Cerebellar cortex (tissue), 1 donor: ENCODE measurements at places on chromosomes 11 and 22.
A peak's percentile ranks its signal among the peaks of the same experiment; 100 is the strongest.

GRCh38 chr11:68441466-68442230, 18.9 kb upstream of the PPP6R3 start:
- no peak for DNase-seq

DNA sequence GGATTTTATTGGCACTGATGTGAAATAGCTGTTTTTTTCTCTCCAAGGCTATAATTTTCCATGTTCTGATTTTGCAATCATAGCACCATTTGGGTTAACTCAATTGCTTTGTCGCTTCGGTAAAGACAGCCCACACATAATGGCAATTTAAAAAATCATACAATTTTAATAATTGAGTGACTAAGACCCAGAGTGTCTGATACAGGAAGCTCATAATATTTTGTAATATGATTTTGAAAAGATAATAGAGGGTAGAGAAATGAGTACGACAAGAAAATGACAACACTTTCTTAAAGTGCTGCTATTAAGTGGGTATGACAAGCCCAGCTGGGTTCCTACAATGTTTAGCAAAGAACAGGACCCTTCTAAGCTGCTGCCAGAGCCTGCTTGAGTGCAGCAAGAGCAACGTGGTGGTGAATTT, 439.1 kb downstream of the METTL15 start:
- DNase-seq = no peak

DNA sequence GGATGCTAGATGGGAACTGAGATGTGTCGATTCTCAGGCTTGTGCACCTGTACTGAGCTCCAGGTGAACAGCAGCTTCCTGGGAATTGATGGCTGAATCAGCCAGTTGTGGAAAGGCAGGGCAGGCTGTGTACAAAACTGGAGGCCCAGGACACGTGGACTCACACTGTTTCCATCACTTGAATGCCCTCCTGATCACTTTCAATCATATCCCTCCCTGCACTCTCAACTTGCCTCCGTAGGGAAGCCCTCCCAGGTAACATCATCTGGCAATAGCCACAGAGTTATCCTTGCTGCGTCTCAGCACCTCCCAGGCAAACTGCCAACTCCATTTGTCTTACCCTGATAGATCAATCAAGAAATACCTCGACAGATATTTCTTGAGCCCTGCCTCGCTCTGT, 10.1 kb downstream of the FAM83F start:
- DNase-seq = no peak

DNA sequence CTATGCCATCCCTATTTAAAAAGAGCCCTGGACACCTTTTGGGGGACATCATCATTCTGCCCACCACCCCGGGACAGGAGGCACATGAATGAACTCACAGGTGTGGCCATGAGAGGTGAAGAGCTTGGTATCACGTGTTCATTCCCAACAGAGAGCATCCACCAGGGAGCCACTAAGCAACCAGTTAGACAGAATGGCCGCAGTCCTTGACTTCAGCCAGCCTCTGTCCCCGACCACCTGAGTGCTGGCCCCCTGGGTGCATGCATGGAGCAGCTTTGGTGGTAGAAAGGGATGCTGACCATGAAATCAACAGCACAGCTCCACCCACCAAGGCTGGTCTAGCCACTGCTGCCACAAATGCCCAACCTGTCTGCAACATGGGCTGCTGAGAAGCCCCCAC, 31.1 kb upstream of the CD81 start:
- DNase-seq = no peak

GRCh38 chr11:121887976-121888557, 227.9 kb downstream of the BLID start:
- no peak for DNase-seq

- DNase-seq = no peak
These were observed 18.0 kb upstream of the POU2AF1 start for GRCh38 chr11:111397034-111397433.

DNA sequence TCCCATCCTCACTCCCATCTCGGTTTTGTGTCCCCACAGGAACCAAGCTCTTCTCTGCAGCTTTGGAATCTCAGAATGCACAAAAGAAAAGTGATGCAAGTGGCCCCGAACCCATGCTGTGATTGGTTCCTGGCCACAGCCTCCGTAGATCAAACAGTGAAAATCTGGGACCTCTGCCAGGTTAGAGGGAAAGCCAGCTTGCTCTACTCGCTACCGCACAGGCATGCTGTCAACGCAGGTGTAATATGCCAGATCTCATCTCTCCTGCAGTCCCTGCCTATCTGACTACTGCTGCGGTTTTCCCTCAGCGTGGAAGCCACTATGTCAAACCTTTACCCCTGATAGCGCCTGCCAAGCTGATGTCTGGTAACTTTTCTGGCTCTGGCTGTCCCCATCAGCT, 200.5 kb upstream of the LRRC4C start:
- DNase-seq = peak; percentile 43

DNA sequence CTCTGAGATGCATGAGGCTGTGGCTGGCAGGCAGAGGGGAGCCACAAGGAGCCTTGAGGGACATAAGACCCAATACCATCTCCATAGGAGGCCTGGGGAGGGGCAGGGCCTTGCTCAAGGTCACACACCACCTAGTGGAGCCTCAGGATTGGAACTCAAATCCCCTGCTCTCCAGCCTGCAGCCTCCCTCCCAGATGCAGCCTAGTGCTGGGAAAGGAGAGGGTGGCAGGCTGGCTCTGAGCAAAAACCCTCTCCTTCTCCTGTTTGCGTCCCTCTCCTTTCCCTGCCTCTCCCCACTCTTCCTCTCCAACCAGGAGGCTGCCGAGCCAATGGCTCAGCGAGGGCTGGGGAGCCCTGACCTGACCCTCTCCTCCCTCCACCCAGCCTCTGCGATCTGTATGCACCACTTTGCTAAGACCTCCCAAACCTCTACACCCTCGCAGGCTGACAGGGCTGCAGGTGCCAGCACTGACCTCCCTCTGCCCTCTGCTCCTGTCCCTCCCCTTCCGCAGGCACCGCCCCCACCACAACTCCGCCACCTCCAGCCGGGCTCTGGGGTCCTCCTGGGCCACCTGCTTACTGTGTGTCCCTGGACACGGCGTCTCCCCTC, 14.7 kb downstream of the IGLL1 start:
- peak; percentile 9 for DNase-seq

DNA sequence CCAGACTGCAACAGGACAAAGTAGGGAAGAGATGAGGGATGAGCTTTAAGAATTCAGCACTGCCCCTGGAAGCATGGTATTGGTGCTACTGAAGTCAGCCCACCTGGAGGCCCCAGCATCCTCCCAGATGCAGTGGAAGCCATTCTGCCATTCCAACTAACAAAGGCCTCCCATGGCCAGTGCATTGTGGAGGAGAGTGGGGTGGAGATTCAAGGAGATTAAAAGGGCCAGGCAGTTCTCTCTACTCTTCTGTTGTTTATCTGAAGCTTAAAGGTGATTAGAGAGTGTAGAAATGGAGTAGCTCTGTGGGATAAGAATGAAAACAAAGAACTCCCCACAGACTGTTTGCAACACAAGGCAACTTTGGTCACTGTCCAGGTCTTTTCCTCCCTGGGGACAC, 24.1 kb upstream of the TSKU start:
- no peak for DNase-seq

- DNase-seq = no peak
These were observed 69.6 kb downstream of the PPP2R1B start for GRCh38 chr11:111696556-111696955.

DNA sequence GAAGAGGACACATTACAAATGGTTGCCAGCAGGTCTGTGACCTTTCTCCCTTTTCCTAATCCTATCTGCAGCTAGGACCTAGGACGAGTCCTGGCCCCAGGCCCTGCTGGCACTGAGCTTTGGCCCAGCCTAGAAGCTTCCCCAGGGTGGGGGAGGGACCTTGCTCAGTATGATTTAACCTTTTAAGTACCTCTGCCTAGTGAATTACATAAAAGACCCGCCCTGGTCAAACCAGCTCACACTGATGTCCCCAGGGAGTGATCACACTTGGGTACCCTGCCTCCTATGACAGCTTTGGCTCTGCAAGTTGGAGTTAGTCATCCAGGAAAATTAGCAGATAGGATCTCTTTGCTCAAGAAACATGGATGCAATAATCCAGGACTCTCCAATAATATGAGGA, 21.9 kb downstream of the ASCC2 start:
- peak; percentile 58 for DNase-seq

- peak; percentile 65 for DNase-seq
These were observed 457.2 kb upstream of the CADM1 start for GRCh38 chr11:115961159-115962003.

- DNase-seq = no peak
These were observed 23.8 kb downstream of the PARVB start for GRCh38 chr22:44047891-44048301.

- no peak for DNase-seq
These were observed 8.8 kb upstream of the WT1 start for GRCh38 chr11:32444186-32444585.

- DNase-seq = no peak
These were observed 5.6 kb upstream of the MUC6 start for GRCh38 chr11:1041936-1042608.

DNA sequence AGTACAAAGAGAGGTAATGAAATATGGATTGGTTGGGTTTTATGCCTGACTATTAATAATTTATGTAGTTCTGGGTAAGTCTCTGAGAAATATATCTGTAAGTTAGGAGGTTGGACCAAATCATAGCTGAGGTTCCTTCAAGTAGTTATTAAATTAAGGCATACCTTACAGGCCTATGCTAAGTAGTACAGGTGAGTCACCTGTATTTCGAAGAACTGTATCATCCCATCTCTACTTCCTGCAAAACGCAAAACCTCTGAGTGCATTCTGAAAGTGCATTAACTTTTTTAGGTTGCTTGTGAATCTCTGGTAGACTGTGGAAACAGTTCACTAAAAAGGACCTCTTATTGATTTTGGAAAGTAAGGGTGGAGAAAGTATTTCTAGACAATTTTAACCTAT, 37.1 kb downstream of the APOL5 start:
- no peak for DNase-seq

DNA sequence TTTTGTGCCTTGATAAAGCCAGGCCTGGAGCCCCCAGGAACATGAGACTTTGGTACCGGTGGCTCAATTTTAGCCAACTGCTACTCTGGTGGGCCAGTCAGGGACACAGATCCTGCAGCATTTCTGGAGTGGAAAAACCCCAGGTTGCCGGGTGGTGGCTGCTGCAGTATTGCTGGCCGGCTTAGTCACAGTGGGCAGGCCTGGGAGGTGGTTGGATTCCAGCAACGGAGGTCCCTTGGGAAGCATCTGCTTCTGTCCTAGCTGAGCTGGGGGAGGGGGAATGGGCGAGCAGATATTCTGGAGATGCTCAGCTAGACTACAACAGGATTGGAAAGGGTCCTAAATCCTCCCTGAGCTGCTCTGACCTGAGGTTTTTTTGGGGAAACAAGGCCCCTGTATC, 31.6 kb upstream of the ACCSL start:
- no peak for DNase-seq

DNA sequence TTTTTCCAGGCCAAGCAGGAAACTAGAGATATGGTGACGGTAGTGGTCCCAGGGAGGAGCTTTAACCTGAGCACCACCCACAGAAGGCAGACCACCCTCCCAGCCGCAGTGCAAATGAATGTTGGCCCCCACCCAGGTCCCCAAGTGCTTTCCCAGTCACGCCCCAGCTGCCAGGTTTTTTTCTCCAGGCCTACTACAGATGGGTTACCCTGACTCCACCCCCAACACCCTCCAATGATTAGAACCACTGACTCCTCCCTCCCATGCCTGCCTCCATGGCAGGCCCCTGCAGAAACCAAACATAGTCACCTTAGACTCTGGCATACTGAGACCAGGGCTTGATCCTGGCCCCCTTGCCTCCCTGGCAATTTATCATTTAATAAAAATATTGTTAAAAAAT, 58.7 kb upstream of the CHST1 start:
- DNase-seq = no peak

DNA sequence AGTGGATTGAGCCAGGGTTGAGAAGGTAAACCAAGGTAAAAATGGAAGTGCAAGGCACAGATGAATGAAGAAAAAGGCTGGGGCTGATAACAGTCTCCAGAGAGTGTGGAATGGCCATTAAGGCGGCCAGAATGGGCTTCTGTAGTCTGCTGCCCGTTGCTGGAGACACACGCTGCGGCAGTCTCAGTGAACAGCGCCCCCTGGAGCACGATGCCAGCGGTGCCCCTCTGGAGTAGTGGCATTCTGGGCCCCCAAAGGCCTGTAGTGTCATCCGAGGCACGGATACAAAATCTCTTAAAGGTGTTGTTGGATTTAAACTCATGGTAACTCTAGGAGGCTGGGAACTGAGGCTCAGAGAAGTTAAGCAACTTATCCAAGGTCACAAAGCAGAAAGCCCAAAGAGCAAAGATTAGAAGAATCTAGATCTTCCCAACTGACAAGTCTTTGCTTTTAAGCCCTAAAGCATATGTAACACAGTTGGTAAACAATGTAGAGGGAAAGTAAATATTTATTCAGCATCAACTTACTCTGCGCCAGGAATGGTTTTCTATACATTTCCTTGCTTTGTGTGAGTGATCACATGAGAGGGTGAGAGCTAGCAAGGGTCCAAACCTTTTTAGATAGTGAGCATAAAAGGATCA, 18.2 kb downstream of the KCNJ1 start:
- DNase-seq = peak; percentile 31

GRCh38 chr11:32115446-32115845, 24.6 kb downstream of the RCN1 start:
- DNase-seq = no peak

GRCh38 chr11:100297516-100297915, 389.6 kb upstream of the ARHGAP42 start:
- DNase-seq = no peak

GRCh38 chr11:76228875-76229149, 22.5 kb upstream of the WNT11 start:
- DNase-seq = no peak

DNA sequence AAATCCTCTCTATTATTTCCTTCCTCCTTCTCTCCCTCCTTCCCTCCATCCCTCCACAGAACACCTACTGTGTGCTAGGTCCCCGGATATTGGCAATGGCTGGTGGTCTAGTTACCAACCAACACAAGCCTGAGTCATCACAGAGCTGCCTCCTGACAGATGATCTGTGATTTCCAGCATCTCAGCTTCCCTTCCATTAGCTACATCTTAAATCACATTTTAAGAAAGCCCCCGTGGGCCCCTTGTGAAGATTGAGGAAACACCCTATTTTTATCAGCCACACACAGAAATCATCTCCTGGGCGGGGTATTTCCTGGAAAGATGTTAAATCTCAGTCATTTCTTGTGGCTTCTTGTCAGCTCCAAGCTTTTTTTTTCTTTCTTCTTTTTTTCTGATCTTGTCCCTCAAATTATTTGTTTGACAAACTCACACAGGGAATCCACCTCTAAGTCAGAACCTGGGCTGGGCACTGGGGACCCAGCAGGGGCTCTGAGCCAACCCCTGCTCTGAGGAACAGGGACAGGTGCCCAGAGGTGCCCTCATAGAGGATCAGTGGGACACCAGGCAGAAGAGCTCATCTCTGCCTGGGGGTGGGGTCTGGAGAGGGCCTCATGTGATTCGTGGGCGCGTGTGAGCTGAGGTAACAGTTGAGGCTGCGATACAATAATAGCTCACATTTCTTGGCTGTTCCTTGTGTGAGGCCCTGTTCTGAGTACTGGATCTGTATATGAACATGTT, 42.4 kb downstream of the CACNA1I start:
- DNase-seq = no peak
